Liver (tissue), 10 donors: ENCODE measurements at places on chromosomes 1 and 21. TPM values are rescaled to one million over a fixed set of nuclear protein-coding genes. Genes with fewer than 3 reads are reported as not detected.

- no peaks in the 10 kb centered on the region for H3K4me1 ChIP-seq
- H3K4me3 ChIP-seq = no peak overlapping the region
- DNase-seq = no peak
- no peaks in the 10 kb centered on the region for H3K36me3 ChIP-seq
- no peak overlapping the region for H3K27ac ChIP-seq
Observed at GRCh38 chr1:72435025-72435424, 152.7 kb upstream of the NEGR1 start.

The ARHGEF19 gene
- 3.0 TPM for total RNA-seq

DNA sequence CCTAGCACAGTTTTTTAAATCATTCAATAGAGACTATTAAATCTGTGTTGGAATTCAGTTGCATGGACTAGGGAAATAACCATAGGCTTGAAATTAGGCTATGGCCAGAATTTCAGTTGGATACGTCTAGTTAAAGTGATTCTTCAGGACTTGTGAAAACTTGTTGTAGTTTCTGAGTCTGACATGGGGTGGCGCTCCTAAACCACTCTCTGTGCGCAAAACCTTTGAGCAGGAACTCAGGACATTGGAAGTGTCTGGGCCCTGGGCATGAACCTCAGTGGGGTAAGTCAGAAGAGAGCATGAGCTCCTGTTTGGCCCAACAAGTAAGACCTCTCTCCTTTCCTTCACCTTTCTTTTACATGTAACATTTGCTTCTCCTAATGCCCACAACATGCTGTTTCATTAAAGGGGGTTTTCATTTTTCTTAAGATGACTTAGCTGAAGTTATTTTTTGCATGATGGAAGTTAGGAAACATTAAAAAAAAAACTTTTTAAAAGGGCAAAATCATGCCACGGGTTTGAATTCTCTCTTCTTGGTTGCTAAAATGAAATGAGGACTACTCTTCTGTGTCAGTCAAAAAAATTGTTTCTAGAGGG is 17.1 kb upstream of the CCDC190 start:
- H3K4me1 ChIP-seq = peaks cover 2% of the 10 kb centered on the region
- no peak overlapping the region for H3K27ac ChIP-seq
- H3K4me3 ChIP-seq = no peak overlapping the region
- DNase-seq = peak; percentile 53
- no peaks in the 10 kb centered on the region for H3K27me3 ChIP-seq

- peaks cover 14% of the 10 kb centered on the region for H3K4me1 ChIP-seq
- peak; percentile 61 for DNase-seq
- no peak overlapping the region for H3K4me3 ChIP-seq
- peak overlapping the region; percentile 25 for H3K27ac ChIP-seq
Observed at GRCh38 chr1:204127597-204128242, 24.1 kb downstream of the ETNK2 start.

The FCRL6 gene
- 2.7 TPM for total RNA-seq

The SLAMF8 gene
- total RNA-seq = 1.2 TPM

The S100A14 gene
- 1.7 TPM for total RNA-seq

The DLGAP3 gene
- total RNA-seq = 0.05 TPM

DNA sequence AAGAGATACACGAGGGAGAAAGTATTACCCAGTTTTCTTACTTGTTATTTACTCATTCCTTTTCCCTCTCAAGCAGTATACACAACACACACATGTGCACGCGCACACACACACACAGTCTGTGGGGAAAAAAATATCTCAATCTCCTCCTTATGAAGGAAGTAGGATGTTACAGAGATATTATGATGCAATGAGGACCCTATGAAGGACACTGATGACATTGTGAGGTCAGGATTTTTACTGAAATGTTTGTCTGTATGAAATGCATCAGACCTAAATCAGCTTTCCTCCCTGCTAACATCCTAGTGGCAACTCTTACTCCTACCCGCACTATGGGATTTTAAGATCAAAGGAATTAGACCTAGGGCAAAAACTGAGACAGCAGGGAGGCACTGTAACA is at the start of gene WDR64:
TSS of gene WDR64 (plus strand) at position 270 of the 400 bp plus-strand sequence. CDS start 204 bp downstream, outside the sequence.
- no peaks in the 10 kb centered on the region for H3K27me3 ChIP-seq
- no peak within 1 kb of the TSS for H3K4me3 ChIP-seq
- H3K27ac ChIP-seq = no peak within 1 kb of the TSS
- H3K4me1 ChIP-seq = no peaks in the 10 kb centered on the region
- no peaks in the 10 kb centered on the region for H3K36me3 ChIP-seq

The TMEM51 gene
- 1.4 TPM for total RNA-seq

- H3K4me1 ChIP-seq = no peaks in the 10 kb centered on the region
- no peak for DNase-seq
- H3K27ac ChIP-seq = no peak overlapping the region
- H3K27me3 ChIP-seq = no peaks in the 10 kb centered on the region
Observed at GRCh38 chr1:160077486-160077885, 3.9 kb upstream of the KCNJ9 start.

GRCh38 chr1:208885650-208886049 is 641.5 kb upstream of the PLXNA2 start:
- no peaks in the 10 kb centered on the region for H3K36me3 ChIP-seq
- no peak for DNase-seq
- H3K27ac ChIP-seq = no peak overlapping the region
- no peaks in the 10 kb centered on the region for H3K4me1 ChIP-seq
- no peaks in the 10 kb centered on the region for H3K27me3 ChIP-seq

DNA sequence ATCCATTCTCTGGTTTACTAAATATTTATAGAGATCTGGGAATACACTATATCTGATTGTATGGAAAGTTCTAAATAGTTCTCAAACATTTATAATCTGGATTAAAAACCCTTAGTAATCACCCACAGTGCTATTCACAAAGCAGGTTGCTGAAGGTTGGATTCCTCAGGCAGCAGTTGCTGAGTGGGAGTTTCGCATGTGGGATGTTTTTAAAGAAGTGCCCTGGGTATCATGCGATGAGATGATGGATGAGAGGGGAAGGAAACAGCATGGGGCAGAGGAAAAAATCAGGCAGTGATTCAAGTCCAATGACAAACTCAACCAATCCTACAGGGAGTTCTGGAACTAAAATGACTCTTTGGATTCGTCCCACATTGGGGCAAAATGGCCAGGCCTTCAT is 85.3 kb upstream of the GALNT2 start:
- DNase-seq = no peak
- no peak overlapping the region for H3K27ac ChIP-seq
- no peaks in the 10 kb centered on the region for H3K36me3 ChIP-seq
- H3K27me3 ChIP-seq = no peaks in the 10 kb centered on the region

The AGMAT gene
- total RNA-seq = 83.6 TPM

GRCh38 chr21:42815217-42815616 is 64.1 kb downstream of the WDR4 start:
- no peaks in the 10 kb centered on the region for H3K27me3 ChIP-seq
- no peak for DNase-seq
- no peaks in the 10 kb centered on the region for H3K4me1 ChIP-seq

DNA sequence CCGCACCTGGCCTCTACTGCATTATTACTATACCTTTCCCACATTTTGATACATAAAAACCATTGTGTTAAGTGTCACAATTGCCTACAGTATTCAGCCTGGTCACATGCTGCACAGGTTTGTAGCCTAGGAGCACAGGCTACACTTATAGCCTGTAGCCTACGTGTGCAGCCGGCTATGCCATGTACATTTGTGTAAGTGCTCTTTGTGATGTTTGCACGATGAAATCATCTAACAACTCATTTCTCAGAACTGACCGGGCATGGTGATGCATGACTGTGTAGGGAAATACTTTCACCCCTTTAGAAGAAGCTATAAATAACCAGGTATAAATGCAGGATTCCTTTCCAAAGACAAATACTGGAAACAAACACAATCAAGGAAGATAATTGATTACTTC is 12.1 kb downstream of the ERG start:
- no peaks in the 10 kb centered on the region for H3K4me1 ChIP-seq
- no peaks in the 10 kb centered on the region for H3K36me3 ChIP-seq
- no peak for DNase-seq
- H3K27ac ChIP-seq = no peak overlapping the region
